A172 (cell line): ENCODE measurements at places on chromosomes 12 and 14. TPM values are rescaled to one million over a fixed set of nuclear protein-coding genes. Genes with fewer than 3 reads are reported as not detected.

The NFATC4 gene
- total RNA-seq, result not detected in 2 replicates

The RASSF3 gene
- total RNA-seq, result 21.4 and 23.0 TPM in 2 replicates

The COCH gene
- total RNA-seq, result 4.1 and 4.8 TPM in 2 replicates

The IAPP gene
- total RNA-seq, result not detected in 2 replicates

The FOXN4 gene
- total RNA-seq, result not detected in 2 replicates

The APOF gene
- total RNA-seq, result not detected in 2 replicates

The CIROP gene
- not detected in 2 replicates for total RNA-seq

The NOPCHAP1 gene
- total RNA-seq, result 8.5 and 10.5 TPM in 2 replicates

DNA sequence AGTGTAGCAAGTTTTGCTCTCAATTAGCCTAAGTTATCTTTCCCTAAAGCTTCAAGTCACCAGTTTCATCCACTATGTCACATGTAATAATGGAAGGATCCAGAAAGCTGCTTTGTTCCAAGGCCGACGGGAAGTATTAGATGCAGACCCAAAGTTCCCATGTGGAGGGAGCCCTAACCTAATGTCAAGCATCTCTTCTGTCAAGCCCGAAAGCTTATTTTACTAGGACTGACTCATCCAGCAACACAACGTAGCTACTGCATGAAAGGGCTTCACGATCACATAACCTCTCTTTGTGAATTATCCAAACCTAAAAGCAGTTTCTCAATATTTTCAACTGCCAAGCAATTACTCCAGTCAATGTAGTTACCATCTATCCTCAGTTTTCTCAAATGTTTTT is 133.4 kb downstream of the SLC6A15 start:
- no peak for DNase-seq

GRCh38 chr14:31457665-31458659 is 656 bp upstream of the DTD2 start:
- DNase-seq, result no peak

DNA sequence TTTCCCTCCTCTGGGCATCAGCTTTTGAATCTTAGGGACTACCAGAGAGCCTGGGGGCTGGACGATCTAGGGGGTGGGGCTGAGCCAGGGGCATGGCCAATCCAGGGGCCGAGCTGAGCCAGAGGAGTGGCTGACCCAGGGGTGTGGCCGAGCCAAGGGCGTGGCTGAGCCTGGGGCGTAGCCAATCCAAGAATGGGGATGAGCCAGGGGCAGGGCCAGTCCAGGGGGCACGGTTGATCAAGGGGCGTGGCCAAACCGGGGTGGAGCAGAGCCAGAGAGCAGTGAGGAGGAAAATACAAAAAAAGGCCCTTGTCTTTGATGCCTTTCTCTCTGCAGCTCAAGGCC is 219.3 kb upstream of the NOS1 start:
- DNase-seq, result peak; percentile 19

DNA sequence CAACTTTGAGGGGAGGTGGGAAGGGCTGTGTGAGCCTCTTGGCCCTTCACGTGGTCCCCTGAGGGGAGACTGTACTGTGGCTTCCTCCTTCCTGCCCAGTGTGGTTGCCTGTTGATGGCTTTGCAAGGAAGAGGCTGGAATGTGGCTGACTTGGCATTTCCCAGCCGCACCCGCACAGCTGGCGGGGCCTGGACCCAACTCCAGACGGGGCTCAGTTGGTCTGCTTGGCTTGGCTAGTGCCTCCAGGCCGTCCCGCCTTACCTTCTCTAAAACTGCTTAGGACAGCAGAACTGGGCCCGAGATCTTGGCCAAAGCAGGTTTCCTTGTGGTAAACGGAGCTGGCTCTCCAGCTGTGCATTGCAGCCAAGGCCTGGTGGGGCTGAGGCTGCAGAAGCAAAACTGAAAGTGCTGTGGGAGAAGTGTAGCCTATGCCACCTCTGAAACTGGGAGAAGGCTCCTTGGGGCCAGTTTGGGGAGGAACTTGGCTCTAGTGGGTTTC is 139.5 kb downstream of the SMOC1 start:
- no peak for DNase-seq

DNA sequence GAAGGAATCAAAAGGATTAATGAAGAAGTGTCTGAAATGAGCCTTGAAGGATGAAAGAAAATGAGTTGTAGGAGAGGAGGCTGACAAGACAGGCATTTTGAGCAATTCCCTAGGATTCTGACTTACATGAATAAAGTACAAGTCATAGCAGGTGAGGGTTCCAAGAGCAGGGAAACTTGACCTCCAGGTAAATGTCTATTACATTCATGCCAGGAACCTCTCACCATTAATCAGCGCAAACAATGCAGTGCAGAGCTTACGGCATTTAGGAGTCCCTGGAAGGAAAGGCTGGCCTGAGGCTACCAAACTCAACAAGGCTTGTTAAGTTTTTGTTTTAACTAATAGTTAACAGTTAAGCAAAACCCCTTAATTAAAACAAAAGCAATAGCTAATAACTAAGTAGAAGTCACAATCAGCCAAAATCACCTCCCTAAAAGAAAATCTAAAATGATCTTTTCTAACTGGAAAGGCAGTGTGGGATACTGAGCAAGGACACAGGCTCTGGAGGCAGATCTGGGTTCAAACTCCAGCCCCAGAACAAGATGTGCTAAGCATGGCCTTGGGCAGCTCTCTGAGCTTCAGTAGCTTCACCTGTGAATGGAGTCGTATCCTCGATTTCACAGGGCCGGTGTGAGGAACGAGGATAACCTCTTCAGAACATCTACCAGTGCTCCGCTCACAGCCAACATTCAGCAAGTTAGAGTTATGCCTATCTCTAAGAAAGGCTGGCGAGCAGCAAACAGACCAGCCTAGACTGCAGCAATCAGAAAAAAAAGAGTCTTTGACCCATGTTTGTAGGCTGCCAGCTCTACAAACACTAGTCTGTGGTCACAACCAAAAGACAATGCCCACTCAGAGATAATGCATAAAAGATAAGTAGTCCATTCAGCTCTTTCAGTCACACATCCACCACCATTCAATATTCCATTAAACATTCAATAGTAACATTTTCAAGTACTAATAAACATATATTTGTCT is 16.9 kb downstream of the PPTC7 start:
- DNase-seq, result no peak

DNA sequence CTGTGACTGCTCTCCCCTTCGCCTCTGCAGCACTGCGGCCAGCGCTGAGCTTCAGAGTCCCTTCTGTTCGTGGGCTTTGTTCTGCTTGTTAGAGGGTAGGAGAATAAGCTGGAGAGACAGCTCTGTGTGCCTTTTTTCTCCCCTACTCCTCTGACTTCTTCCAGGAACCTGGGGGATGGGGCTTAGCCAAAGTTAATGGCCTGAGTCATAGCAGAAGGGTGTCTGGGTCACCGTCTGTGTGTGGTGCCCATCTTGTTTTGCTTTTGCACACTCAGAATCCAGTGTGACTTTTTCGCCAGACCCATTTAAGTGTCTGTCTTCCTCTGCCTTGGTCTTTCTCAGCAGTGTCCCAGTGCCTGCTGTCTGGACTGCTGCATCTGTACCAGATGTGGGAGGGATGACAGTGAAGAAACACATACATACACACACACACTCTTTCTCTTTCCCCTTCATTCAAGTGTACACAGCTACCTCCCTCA is 3.0 kb downstream of the KIF5A start:
- DNase-seq, result peak; percentile 28

DNA sequence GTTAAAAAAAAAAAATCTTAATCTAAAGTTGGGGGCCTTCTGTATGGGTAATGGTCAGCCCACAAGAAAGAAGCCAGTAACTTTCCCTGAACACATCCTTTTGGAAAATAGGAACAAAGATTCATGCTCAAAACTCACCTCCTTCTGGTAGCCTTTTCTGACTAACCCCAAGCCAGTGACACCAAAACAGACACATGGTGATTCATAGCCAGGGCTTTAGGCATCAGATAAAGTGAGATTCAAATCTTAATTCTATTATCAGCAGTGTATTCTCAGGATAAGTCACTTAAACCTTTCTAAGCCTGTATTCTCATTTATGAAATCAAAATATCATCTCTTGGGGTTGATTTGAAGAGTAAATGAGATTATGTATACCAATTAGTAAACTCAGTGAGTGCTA is 4.9 kb downstream of the ATP5MC2 start:
- no peak for DNase-seq

DNA sequence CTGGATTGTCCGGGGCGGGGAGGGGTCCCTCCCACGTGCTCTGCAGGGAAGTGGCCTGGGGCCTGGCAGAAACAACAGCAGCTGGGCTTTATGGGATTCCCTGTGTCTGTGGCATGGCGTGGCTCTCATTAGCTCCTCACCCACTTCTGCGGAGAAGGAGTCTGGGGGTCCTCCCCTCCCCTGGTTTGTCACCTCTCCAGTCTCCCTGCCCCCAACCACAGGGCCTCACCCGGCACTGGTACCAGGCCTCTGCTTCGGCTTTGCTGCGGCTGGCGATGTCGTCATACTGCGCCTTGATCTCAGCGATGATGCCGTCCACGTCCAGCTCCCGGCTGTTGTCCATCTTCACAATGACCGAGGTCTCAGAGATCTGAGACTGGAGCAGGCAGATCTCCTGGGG is 6.4 kb downstream of the KRT82 start:
- DNase-seq, result no peak

- DNase-seq, result no peak
These were observed 908.1 kb downstream of the GALC start for GRCh38 chr14:87084908-87085307.

DNA sequence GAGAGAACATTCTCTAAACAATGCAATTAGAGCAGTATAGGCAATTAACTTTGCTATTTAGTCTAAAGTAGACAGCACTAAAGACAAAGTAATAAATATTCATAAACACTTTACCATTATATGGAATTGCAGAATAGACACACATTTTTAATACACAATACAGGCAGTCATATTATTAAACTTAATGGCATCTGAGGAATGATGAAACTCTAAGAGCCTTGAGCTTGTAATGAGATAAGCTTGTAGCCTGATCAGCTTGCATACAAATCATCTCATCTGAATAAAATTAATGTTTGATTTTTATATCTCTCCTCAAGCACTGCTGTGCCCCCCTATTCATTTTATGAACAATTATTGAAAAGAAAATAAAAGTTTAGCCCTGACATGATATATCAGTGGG is 107.6 kb downstream of the MGAT4C start:
- DNase-seq, result no peak
